ENCODE measurements at places on chromosomes 7 and 10.
A peak's percentile ranks its signal among the peaks of the same experiment; 100 is the strongest.

DNA sequence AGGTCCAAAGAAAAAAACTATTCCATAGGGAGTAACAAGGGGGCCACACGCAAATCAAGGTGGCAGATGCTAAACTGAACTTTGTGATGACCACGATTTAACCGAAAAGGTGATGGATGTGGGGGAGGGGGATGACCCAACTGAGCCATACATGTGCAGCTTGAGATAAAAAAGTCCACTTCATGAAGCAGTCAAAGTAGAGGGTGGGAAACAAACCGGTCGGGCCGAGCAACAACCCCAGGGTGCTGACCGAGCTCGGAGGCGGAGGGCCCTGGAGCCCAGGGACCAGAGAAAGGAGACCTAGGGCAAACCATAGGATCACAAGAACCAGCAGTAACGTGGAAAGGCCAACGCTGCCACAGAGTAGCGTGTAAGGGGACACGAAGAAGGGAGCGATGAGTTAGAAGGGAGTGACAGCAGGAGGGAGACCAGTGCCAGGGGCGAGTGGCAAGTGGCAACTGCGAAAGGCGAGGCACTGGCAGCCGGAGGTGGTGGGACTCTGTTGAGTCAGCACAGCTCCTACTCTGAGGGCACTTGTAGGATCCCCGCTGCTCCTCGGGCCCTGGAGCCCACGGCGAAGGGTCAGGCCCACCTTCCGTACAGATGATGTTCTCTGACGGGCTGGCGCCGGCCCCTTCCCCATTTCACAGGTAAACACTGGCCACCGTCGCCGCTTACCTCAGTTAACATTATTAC is 540 bp downstream of the SNX13 start:
- no peak for DNase-seq

DNA sequence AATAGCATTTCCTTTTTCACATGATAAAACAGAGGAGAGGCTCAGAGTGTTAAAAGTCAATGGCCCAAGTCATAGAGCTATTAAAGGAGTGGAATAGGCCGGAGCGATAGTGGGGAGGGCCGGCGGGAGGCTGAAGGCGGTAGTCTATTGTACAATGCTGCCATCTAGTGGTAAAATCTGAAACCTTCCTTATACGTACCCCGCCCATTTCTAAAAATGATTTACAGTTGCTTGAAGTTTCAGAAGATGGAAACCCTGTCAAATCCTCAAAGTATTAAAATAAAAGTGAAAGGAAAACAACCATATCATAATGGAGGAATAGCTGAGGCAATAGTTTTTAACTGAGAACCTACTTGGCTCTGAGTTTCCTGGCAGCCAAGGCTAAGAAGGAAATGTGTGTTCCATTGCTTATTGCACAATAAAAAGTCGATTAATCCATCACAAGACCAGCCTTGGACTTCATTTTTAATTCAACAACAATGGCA is 209.1 kb downstream of the CCSER2 start:
- DNase-seq = peak; percentile 40

GRCh38 chr10:81909453-81909852 is 34.5 kb downstream of the NRG3 start:
- DNase-seq = no peak

GRCh38 chr7:26593393-26593792 is 271.0 kb downstream of the SKAP2 start:
- no peak for DNase-seq

GRCh38 chr10:110632591-110633215 is 11.4 kb upstream of the RBM20 start:
- no peak for DNase-seq

GRCh38 chr10:50417886-50418830 is 166.8 kb upstream of the ASAH2 start:
- DNase-seq = peak; percentile 93

Measured in foreskin fibroblast (primary cell).